Stromal cell of bone marrow (primary cell): ENCODE measurements at places on chromosomes 1 and 21.

DNA sequence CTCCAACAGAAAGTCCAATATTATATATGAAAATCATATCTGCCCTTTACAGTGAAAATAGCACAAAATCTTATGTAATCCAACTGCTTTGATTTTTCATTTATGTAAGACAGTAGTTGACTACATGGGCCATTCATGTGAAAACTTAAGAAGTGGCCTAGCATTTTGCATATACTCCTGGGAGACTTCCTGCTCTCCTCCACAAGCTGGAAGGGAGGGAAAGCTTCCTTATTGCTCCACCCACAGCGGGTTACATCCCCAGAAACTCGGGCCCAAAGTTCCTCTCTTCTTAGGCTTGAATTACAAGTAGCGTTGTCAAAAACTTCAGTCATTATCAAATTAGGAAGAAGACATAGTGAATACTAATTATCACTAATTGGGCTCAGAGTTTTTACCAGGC, 29.2 kb downstream of the FYB2 start:
- no peak for DNase-seq

DNA sequence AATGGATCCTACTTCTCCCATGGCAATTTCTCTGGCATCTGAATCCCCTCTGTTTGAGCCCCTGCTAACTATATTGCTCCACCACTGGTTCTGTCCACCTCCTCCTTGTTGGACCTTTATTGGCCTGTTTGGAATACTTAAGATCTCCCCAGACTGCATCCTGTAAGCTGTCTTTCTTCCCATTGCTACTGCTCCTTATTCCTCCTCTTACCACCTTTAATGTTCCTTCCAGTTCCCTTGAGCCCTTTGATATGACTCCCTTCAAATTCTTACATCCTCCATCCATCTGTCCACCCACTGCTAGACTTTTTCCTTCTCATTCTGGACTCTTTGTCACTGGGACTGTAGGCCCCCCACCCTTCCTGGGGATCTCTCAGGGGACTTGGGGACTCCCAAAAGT, 31.0 kb downstream of the LRIG2 start:
- no peak for DNase-seq

DNA sequence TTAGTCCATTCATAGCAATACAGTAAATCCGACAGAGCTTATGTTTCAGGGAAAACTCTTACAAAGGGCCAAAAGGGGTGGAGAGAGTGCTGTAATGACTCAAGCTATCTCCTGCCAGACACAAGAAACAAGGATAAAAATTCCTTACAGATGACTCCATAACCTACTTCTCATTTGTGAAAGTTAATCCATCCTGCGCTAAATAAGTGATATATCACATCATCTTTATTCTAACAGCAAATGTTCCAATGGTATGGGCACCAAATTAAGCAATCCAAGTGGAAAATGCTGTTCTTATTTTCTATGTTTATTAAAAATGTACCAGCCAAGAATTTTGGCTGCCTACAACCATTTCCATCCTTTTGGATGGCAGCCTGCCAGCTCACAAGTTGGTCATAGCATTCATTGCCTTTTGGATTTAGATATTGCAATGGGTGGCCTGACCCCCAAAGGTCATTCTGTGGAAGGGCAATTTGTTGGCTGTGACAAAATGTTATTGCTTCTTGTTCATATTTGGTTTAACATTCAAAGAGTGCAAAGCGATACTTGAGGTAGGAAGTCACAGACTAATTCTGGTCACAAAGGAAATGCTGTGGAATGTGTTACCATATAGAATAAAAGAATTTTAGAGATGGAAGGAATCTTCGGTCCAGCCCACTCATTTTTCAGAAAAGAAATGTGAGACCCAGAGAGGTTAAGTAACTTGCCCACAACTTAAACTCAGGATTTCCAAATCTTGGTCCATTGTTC, 2.8 kb upstream of the ENAH start:
- peak; percentile 98 for DNase-seq

- DNase-seq, result no peak
Observed at GRCh38 chr1:46606255-46606965, 2.3 kb upstream of the MKNK1 start.

GRCh38 chr1:234519506-234519905, 40.5 kb upstream of the TARBP1 start:
- no peak for DNase-seq

DNA sequence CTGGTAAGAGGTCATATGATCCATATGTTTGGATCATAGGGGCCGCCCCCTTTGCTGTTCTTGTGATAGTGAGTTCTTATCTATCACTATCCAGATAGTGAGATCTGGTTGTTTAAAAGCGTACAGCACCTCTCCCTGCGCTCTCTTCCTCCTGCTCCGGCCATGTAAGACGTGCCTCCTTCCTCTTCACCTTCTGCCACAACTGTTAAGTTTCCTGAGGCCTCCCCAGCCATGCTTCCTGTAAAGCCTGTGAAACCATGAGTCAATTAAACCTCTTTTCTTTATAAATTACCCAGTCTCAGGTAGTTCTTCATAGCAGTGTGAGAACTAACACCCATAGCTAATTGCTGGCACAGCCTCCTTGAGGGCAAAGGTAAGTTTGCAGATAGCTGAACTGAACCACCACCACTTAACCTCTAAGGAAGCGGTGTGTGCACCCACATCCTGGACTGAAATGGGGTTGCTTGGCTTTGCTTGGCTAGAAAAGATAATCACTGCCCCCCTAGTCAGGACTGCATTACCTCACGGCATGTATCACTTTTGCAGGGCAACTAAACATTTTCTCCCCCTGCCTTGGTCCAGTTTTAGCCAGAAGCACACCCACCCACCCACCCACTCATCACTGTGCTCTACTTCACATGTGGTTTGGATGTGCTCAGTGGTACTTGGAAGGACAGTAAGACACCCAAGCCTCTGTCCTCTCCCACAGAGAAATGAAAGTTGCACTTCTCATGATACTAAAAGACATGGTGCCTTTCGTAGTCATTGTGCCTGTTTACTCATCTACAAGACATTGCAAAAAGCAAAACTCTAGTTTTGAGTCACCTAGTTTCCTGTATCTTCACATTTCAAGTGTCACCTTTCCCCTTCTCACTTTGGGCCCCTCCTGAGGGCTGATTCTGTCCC, 23.1 kb upstream of the PTAFR start:
- no peak for DNase-seq

DNA sequence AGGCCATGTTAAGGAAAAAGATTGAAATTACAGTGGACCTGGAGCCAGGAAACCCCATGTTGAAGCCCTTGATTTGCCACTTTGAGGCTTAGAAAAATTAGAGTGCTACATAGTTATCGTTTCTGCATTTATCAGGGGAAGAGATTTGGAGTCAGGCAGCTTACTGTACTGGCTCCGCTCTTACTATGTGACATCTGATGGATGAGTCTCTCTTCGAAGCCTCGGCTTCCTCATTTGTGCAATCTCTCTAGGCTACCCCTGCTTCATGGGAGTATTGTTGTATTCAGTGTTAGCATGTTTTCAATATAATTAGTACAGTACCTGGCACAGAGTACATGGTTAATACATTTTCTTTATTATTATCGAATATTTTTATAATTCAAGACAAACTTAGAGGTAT, 480.4 kb upstream of the USP24 start:
- no peak for DNase-seq

DNA sequence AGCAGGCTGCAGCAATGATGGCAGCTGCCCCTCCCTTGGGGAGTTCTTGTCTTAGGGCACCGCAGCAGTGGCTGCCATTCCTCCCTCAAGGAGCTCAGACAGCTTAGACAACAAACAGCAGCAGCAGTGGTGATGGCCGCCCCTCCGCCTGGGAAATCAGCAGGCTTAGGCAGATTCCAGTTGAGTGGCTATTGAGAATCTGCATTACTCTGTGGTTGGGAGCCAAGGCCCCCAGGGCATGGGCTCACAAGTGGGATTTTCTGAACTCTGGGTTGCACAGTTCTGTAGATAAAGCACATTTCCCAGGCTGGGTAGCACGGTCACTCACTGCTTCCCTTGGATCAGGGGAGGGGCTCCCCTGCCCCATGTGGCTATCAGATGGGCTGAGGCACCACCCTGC, 1280.7 kb upstream of the TMPRSS15 start:
- DNase-seq, result no peak
